ENCODE measurements at places on chromosomes 1 and 21.

- H3K27me3 ChIP-seq: no peaks in the 10 kb centered on the region
- no peaks in the 10 kb centered on the region for H3K36me3 ChIP-seq
- no peak for DNase-seq
- H3K4me1 ChIP-seq: no peaks in the 10 kb centered on the region
- H3K27ac ChIP-seq: no peak overlapping the region
- H3K4me3 ChIP-seq: no peak overlapping the region
Measured at GRCh38 chr1:217747156-217747769, 116.1 kb downstream of the SPATA17 start.

DNA sequence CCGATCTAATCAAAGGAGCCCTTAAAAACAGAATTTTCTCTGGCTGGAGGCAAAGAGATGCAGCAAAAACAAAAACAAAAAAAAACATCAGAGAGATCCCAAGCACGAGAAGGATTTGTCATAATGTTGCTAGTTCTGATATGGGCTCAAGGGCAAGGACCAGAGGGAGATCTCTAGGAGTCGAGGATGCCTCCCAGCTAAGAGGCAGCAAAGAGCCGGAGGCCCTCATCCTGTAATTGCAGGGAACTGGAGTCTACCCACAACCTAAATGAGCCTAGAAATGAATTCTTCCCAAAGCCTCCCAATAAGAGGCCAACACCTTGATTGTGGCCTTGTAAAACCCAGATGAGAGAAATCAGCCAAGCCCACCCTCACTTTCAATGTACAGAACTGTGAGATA lies 12.0 kb downstream of the GNG12 start:
- no peak overlapping the region for H3K4me3 ChIP-seq
- H3K27ac ChIP-seq: no peak overlapping the region
- peaks cover 25% of the 10 kb centered on the region for H3K27me3 ChIP-seq
- no peak for DNase-seq

- no peak overlapping the region for H3K27ac ChIP-seq
- no peaks in the 10 kb centered on the region for H3K36me3 ChIP-seq
- no peaks in the 10 kb centered on the region for H3K4me1 ChIP-seq
Measured at GRCh38 chr1:72915581-72915980, 633.2 kb upstream of the NEGR1 start.

GRCh38 chr1:203185061-203185461 lies 1.4 kb downstream of the CHI3L1 start:
- no peak for DNase-seq
- H3K4me3 ChIP-seq: no peak overlapping the region
- H3K27ac ChIP-seq: no peak overlapping the region
- peaks cover 2% of the 10 kb centered on the region for H3K4me1 ChIP-seq
- H3K36me3 ChIP-seq: no peaks in the 10 kb centered on the region

- peaks cover 9% of the 10 kb centered on the region for H3K27me3 ChIP-seq
- no peaks in the 10 kb centered on the region for H3K36me3 ChIP-seq
- no peak overlapping the region for H3K4me3 ChIP-seq
- H3K27ac ChIP-seq: no peak overlapping the region
Measured at GRCh38 chr1:94660994-94661393, 119.4 kb upstream of the F3 start.

DNA sequence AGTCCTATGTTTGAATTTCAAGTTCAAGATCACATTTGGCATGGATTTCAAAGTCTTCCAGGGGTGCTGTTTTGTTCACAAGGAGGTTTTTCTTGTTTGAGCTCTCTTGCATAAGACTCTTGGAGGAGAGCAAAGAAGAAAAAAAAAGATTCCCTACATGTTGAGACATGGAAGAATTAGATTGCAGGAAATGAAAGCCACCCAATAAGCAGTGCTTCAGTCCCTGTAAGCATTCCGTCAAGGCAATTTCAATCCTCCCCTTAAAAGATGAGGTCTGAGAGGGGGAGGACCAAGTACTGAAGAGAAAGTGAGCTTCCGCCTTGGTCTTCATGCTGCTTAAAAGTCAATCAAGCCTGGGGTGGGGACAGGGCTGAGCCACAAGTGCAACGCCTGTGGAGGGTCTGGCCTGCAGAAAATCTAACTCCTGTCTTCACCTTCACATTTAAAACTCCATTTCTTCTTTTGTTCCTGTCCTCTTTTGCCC lies 50.2 kb downstream of the LPAR3 start:
- peaks cover 12% of the 10 kb centered on the region for H3K4me1 ChIP-seq
- no peak for DNase-seq
- no peak overlapping the region for H3K4me3 ChIP-seq
- H3K27me3 ChIP-seq: no peaks in the 10 kb centered on the region
- no peak overlapping the region for H3K27ac ChIP-seq

DNA sequence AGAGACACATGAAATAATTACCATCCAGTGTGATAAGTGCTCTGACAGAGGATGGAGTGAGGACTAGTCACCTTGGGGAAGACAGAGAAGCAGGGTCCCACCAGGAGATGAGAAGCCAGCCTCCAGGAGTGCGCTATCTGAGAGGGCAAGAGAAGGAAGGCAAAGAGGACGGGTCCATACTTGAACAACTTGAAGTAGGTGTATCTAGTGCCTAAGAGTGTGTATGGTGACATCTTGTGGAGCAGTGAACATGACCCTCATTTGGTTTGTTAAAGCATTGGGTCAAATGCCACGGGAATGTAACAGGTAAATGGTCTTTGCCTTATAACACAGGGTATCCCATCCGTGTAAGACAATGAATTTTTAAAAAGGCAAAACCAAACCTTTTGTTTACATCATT lies 39.8 kb downstream of the MRPL39 start:
- peak overlapping the region; percentile 84 for H3K27ac ChIP-seq
- H3K27me3 ChIP-seq: no peaks in the 10 kb centered on the region
- peaks cover 61% of the 10 kb centered on the region for H3K4me1 ChIP-seq
- H3K36me3 ChIP-seq: peaks cover 35% of the 10 kb centered on the region

DNA sequence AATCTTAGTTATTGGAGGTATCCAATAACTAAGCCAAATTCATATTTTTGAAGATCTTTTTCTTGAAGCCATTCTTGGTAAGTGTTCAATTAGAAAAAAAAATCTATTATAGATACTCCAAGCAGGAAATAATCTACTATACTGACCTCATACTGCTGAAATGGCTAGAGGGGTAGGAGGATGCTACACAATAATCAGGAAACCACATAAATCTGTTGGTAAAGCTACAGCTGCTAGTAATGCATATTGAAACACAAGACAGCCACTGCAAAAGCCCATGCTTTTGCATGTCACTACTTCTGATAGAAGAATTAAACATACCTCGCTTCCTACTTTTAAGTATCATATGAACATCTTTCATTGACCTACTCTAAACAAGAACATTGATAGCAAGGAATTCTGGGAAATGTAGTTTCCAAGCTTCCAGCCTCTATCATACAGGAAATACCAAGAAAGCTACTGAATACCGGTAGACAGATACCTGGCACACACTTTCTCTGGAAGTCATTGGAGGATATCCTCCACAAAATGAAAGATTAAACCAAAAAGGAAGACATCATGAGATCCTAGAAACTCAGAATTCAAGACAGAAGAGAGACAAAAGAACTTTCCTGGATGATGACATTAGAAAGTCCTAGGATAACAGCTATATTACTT lies 103.0 kb upstream of the VAV3 start:
- H3K4me1 ChIP-seq: peaks cover 24% of the 10 kb centered on the region
- H3K27ac ChIP-seq: no peak overlapping the region
- peaks cover 2% of the 10 kb centered on the region for H3K36me3 ChIP-seq

- no peaks in the 10 kb centered on the region for H3K36me3 ChIP-seq
- peaks cover 10% of the 10 kb centered on the region for H3K4me1 ChIP-seq
- no peak for DNase-seq
- H3K27ac ChIP-seq: no peak overlapping the region
Measured at GRCh38 chr1:1427106-1427819, 6.2 kb upstream of the ANKRD65 start.

DNA sequence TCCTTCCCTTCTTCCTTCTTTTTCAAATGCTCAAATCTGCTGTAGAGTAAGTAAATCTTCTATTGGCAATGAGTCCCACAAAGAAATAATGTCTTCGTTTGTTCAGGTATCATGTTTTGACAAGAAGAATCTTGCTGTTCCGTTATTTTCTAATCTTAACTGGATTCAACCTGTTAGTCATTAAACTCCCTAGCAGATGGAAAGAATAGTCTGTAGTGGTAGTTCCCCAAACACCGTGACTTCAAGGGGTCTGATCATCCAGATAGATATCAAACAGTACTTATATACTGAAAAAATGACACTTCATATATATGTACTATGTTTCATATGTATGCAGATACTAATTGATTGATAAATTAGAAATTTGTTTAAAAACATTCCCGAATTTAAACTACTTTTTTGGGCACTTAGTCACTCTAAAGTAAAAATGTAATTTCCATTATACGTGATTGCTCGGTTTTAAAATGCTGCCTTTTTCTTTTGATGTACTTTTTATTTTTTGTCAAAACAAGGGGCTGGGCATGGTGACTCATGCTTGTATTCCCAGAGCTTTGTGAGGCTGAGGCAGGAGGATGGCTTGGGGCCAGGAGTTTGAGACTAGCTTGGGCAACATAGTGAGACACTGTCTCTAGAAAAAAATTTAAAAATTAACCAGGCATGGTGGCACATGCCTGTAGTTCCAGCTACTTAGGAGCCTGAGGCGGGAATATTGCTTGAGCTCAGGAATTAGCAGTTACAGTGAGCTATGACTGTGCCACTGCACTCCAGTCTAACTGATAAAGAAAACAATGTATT lies 335.7 kb upstream of the SNX7 start:
- no peak overlapping the region for H3K27ac ChIP-seq
- no peaks in the 10 kb centered on the region for H3K27me3 ChIP-seq
- H3K4me1 ChIP-seq: peaks cover 10% of the 10 kb centered on the region
- no peaks in the 10 kb centered on the region for H3K36me3 ChIP-seq

GRCh38 chr1:7223334-7224080 lies 438.3 kb downstream of the CAMTA1 start:
- peaks cover 3% of the 10 kb centered on the region for H3K27me3 ChIP-seq
- no peak overlapping the region for H3K4me3 ChIP-seq
- no peaks in the 10 kb centered on the region for H3K36me3 ChIP-seq

DNA sequence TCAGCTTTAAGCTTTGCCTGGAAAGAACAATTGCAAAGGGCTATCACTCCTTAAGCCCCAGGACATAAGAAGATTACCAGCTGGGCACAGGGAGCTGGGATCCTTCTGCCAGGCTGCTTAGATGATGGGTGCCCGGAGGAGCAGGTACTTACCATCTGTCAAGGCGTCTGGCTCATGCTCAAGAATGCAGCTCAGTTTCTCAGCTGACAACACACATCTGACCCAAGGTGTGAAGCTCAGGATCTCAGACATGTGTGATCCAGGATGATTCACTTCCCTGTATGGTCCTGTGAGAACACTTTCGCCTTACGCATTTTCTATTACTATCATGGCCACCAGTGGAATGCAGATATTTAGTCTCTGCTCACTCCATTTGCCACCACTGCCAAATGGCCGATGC lies 14.7 kb upstream of the DISC1 start:
- peak overlapping the region; percentile 88 for H3K27ac ChIP-seq
- DNase-seq: no peak
- H3K4me3 ChIP-seq: no peak overlapping the region
- H3K27me3 ChIP-seq: peaks cover 4% of the 10 kb centered on the region

DNA sequence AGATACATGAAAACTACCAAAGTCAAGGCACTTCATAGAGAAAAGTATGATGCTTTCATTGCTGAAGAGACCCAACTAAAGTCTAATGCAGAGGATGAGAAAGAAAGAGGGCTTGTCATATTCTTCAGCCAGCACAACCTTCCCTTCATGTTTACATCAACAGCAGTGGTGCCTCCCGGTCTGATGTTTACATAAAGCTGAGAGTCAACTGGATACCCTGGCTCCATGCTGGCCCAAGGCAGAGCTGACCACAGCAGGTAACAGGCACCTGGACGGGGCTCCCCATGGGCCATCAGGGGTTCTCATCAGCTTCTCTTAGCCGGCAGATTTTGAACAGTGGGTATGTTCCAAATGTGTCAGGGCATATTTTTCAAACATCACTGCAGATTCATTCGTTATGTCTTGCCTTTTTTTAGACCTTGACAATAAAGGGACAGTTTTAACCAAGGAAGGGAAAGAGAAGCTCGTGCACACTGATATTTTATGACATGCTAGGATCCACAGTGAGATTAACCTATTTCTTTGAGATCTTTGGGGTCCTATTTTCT lies 117.1 kb downstream of the NRIP1 start:
- DNase-seq: no peak
- H3K4me1 ChIP-seq: no peaks in the 10 kb centered on the region
- H3K27ac ChIP-seq: no peak overlapping the region
- H3K27me3 ChIP-seq: peaks cover 3% of the 10 kb centered on the region
- no peak overlapping the region for H3K4me3 ChIP-seq
- H3K36me3 ChIP-seq: peaks cover 2% of the 10 kb centered on the region

DNA sequence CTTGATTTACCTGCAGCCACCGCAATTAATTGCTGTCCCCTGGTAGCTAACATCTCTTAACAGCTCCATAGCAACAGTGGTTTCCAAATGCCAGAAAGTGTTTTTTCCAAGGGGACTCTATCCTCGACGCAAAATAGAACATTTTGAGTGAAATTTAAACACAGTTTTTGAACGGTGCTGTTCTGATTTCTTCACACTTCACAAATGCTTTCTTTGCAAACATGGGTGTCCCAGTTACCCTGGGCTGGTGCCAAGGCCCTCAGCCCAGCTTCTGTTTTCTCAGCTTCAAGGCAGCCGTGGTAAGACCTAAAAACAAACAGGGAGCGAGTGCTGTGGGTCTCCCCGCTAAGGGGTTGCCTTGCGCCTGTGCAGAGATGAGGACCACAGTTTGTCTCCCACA lies 147.3 kb upstream of the VAMP3 start:
- DNase-seq: no peak
- no peaks in the 10 kb centered on the region for H3K36me3 ChIP-seq
- H3K4me1 ChIP-seq: no peaks in the 10 kb centered on the region
- H3K27ac ChIP-seq: no peak overlapping the region
- no peak overlapping the region for H3K4me3 ChIP-seq
- peaks cover 2% of the 10 kb centered on the region for H3K27me3 ChIP-seq

DNA sequence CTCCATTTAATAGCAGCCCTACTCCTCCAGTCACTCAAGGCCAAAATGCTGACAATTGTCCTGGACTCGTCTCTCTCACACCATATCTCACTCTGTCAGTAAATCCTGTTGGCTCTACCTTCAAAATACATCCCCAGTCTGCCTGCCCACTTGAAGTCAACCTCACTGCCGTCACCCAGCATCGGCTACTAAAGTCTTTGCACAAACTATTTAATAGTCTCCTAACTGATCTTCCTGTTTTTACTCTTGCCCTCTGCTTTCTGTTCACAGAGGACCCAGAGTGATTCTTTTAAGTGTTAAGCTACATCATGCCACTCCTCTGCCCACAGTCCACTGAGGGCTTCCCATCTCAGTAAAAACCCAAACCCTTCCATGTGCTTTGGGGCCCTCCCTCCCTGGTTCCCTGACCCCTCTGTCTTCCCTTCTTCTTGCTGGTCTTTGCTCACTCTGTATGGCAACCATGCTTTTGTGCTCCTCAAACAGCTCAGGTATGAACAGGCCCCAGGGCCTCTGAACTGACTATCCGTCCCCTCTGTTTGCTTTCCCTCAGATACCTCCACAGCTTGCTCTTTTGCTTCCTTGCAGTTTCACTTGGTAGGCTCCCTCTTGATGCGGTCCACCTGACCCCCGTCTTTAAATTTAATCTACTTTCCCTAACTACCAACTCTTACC lies 19.0 kb downstream of the RNASEL start:
- DNase-seq: no peak

GRCh38 chr21:32426592-32427051 lies 14.1 kb downstream of the EVA1C start:
- H3K27ac ChIP-seq: no peak overlapping the region
- no peak overlapping the region for H3K4me3 ChIP-seq
- no peaks in the 10 kb centered on the region for H3K4me1 ChIP-seq
- H3K36me3 ChIP-seq: peaks cover 4% of the 10 kb centered on the region
- no peaks in the 10 kb centered on the region for H3K27me3 ChIP-seq
